ENCODE measurements at places on chromosomes 2 and 18. TPM values are rescaled to one million over a fixed set of nuclear protein-coding genes. Genes with fewer than 3 reads are reported as not detected.

DNA sequence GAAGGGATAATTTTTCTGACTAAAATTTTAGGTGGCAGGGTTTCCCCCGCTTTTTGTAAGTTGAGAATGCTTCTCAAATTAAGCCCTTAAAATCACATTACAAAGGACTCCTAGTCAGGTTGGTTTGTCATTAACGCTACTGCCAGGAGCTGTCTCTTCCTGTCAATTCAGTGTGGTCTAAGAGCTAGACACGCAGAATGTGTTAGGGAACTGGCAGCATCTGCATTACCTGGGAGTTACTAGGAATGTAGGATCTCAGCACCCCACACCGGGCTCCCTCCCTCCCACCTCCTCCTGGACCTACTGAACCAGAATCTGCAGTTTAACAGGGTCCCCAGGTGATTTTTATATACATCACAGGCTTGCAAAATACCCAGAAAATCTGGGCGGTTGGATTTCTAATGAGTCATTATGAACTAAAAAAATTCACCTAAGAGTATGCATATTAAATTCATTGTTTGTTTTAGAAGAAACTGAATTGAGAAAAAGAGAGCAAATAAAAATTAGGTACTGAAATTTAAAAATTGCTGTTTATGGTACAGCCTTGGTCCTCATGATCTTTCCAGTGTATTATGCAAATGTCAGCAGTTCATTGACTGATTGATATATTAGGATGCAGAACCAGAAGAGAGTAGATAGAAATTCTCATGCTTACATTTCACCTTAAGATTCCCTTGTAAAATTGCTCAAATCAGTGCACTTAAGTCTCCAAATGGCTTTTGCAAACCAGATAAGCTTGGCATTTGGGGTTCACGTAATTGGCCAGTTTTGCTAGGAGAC, 130.9 kb upstream of the ITGA6 start:
- DNase-seq = no peak

- no peak for DNase-seq
These were observed 33.9 kb downstream of the STAT1 start for GRCh38 chr2:190979906-190980629.

- no peak for DNase-seq
These were observed 41.5 kb upstream of the TANK start for GRCh38 chr2:161118722-161119121.

DNA sequence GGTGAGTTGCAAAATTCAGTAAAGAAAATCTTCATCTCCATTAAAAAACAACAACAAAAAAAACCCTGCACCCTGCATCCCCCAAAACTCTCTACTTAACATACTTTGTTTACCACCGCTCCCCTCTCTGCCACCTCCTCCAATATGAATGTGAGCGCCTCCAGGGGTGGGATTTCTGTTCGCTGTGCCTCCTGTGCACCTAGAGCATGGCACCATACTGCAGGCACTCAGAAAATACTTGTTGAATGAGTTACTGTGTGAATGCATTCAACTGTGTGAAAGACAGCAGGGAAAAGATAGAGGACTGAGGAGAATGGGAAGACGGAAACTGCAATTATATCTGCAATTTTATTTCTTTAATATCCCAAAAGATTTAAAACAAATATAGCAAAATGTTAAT, 4.5 kb downstream of the CEBPZ start:
- DNase-seq = no peak

The COL6A3 gene
- total RNA-seq = 0.66 TPM
